ENCODE measurements at places on chromosomes 11 and 22. TPM values are rescaled to one million over a fixed set of nuclear protein-coding genes. Genes with fewer than 3 reads are reported as not detected.

DNA sequence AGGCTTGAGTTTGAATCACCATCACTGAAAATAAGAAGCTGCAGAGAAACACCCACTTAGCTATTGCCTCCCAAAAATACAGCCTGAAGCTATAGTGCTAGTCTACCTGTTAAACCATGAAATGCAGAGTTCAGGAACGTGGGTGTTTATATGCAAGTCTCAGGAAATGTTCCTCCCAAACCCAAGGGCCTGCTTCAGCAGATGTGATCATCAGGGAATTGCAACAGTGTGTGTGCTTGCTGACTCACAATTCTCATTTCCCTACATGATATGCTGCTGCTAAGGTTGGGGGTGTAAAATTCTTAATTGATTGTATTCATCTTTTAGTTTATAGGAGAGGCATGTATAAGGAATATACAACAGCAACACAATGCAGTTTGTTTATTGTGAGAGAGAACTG, 49.6 kb downstream of the NUP98 start:
- H3K4me1 ChIP-seq: no peaks in the 10 kb centered on the region
- H3K4me3 ChIP-seq: no peak overlapping the region

DNA sequence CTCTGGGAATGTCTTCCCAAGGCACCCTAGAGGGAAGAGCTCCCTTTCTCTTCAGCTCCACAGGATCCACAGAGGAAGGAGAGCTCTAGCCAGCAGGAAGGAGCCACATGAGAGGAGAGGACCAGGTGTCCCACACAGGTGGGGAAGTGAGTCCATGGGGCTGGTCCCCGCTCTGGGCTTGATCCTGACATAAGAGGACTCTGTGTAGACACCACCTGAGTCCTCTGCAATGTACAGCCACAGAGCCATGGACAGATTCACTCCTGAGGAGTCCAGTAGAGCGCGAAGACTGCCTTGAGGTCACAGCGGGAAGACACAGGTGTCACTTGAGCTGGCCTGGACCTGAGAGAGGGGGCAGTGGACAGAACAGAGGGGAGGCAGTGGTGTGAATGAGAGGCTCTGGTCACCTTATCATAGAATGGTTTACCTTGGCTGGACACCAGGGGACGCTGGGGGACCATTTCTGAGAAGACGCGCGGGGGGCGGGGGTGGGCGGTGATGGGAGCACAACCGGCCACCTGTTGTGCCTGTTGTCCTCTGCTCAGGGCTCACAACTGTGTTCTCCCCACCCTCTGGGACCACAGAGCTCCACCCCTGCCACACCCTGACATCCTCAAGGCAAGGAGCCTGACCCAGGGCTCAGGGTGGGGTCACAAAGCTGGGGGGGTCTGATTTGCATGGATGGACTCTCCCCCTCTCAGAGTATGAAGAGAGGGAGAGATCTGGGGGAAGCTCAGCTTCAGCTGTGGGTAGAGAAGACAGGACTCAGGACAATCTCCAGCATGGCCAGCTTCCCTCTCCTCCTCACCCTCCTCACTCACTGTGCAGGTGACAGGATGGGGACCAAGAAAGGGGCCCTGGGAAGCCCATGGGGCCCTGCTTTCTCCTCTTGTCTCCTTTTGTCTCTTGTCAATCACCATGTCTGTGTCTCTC, 128.2 kb downstream of the ZNF280B start:
- DNase-seq: peak; percentile 88
- H3K27ac ChIP-seq: no peak overlapping the region
- no peaks in the 10 kb centered on the region for H3K4me1 ChIP-seq
- no peaks in the 10 kb centered on the region for H3K27me3 ChIP-seq
- H3K4me3 ChIP-seq: no peak overlapping the region

PAX6 gene
- total RNA-seq: not detected

DNA sequence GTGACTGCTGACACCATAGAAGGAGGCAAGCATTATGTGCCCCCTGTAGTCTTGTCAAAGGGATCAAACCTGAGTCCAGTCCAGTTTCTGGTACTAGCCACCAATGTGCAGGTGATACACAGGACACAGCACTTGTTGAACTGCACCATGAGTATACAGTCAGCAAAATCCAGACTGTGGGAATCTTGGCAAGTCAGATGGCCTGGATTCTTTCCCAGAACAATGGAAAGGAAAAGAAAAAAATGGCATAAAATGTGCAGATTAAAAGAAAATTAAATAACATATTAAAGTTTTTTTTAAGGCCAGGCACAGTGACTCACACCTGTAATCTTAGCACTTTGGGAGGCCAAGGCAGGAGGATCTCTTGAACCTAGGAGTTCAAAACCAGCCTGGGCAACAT, 16.8 kb downstream of the CRY2 start:
- DNase-seq: no peak
- H3K27ac ChIP-seq: no peak overlapping the region
- H3K36me3 ChIP-seq: peaks cover 87% of the 10 kb centered on the region

GRCh38 chr11:19735157-19735908, 22.7 kb downstream of the NAV2 start:
- H3K27me3 ChIP-seq: no peaks in the 10 kb centered on the region
- H3K36me3 ChIP-seq: no peaks in the 10 kb centered on the region
- H3K4me3 ChIP-seq: no peak overlapping the region
- no peak for DNase-seq
- peak overlapping the region; percentile 78 for H3K27ac ChIP-seq

GRCh38 chr11:21567645-21568290, 625.1 kb upstream of the ANO5 start:
- no peaks in the 10 kb centered on the region for H3K36me3 ChIP-seq
- no peak for DNase-seq
- H3K4me1 ChIP-seq: no peaks in the 10 kb centered on the region
- H3K27me3 ChIP-seq: no peaks in the 10 kb centered on the region

ANGPTL5 gene
- total RNA-seq: 1.0 TPM

DNA sequence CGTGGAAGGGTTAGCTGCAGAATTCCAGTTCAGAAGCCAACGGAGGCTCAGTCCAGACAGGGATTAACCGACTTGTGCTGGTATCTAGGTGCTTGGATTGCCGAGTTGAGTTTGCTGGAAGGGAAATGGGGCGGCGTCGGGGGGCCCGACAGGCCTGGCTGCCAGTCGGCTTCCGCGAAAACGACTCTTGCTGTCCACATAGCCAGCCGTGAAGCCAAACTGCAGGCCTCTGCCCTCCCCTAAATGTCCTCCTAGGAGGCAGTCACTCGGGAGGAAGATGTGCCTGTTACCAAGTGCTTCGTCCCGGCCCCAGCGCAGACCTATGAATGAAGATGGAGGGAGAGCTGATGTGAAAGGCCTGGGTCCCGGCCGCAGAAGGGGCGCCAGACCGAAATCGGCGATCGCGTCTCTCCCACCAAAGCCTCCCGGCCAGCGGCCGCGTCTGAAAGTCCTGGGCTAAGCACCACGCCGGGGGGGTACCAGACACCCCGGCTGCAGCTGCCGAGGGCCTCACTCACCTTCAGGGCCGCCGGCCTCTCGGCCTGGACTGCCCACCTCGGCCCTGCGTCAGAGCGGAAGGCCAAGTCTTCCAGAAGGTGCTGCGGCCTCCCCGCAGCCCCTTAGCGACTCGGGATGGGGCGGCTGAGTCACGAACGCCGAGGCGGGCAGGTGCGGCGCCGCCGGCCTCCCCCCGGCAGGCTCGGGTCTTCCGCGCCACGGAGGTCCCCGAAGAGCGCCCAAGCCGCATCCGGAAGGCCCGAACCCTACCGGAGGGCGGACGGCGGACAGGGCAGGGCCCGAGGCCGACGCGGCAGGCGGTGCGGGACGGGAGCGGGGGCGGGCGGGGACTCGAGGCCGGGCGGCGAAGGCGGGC, 7.5 kb downstream of the DPAGT1 start:
- peak overlapping the region; percentile 68 for H3K4me3 ChIP-seq
- peak overlapping the region; percentile 96 for H3K27ac ChIP-seq
- H3K36me3 ChIP-seq: peaks cover 42% of the 10 kb centered on the region
- DNase-seq: no peak
- H3K4me1 ChIP-seq: peaks cover 29% of the 10 kb centered on the region

DNA sequence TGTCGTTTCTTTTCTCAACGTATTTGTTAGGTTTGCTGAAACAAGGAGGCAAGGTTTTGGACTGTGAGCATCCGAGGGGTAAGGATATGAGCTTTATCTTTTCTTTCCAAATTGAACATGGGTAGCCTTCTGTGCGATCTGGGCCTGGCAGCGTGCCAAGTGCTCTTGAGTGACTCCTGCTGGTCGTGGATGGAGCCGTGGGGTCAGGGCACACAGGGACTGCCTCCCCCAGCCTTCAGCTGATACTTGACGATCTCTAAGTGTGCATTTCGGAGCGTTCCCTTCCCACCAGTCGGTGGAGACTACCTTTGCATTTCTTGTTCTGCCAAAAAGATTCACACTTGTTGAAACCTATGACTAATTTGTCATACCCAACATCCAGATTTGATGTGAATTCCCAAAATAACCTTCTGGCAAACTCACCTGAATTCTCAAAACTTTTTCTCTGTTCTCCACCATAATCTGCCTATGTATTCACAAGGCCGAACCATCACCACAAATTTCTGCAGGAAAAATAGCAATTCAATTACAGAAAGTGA, 40.1 kb upstream of the CLMP start:
- H3K27ac ChIP-seq: peak overlapping the region; percentile 55
- no peak for DNase-seq
- no peak overlapping the region for H3K4me3 ChIP-seq
- no peaks in the 10 kb centered on the region for H3K27me3 ChIP-seq

GRCh38 chr22:44446483-44446882, 51.5 kb downstream of the RTL6 start:
- H3K4me3 ChIP-seq: no peak overlapping the region
- H3K36me3 ChIP-seq: no peaks in the 10 kb centered on the region

TNNT3 gene
- 3.0 TPM for total RNA-seq

DNA sequence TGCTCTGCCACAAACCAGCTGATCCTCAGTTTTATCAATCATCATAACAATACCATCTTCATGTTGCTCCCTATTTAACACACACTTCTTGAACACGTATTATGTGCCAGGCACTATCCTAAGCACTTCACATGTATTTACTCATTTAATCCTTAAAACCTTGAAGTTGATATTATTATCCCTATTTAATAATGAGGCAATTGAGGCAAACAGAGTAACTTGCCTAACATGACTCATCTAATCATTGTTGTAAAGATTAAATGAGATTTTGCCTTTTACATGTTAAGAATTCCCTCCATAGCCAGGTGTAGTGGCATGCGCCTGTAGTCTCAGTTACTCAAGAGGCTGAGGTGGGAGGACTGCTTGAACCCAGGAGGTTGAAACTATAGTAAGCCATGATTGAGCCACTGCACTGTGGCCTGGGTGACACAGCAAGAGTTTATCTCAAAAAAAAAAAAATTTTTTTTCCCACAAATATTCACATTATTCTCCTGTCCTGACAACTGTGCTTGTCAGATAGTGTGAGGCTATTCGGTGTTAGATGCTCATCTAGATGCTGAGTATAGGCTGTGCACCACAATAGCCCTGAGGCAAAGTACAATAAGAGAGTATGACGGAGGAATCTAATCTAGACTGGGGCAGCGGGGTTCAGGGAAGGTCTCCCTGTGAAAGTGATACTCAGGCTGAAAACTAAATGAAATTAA, 13.4 kb downstream of the CKAP5 start:
- H3K27me3 ChIP-seq: no peaks in the 10 kb centered on the region
- H3K27ac ChIP-seq: no peak overlapping the region
- peaks cover 7% of the 10 kb centered on the region for H3K4me1 ChIP-seq
- no peaks in the 10 kb centered on the region for H3K36me3 ChIP-seq
- no peak for DNase-seq

DNA sequence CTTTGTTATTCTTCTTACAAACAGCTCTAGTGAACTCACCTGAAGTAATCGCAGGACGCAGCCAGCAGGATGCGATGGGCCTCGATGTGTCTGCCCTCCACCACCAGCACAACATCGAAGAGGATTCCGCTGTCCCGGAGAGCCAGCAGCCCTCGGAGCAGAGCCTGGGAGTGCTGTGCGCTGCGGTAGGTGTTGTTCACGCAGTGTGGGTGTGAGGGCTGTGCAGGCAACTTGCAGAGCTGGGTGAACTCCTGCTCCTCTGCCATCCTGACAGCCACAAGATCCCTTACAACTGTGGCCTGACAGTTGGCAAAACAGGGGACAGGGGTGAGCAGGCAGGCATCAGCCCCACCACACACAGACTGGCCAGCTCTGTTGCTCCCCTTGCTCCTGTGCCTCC, 6.6 kb downstream of the KLHL22 start:
- H3K4me1 ChIP-seq: peaks cover 18% of the 10 kb centered on the region
- no peak for DNase-seq
- H3K36me3 ChIP-seq: peaks cover 10% of the 10 kb centered on the region
- no peak overlapping the region for H3K4me3 ChIP-seq
- H3K27me3 ChIP-seq: no peaks in the 10 kb centered on the region
- no peak overlapping the region for H3K27ac ChIP-seq

DNA sequence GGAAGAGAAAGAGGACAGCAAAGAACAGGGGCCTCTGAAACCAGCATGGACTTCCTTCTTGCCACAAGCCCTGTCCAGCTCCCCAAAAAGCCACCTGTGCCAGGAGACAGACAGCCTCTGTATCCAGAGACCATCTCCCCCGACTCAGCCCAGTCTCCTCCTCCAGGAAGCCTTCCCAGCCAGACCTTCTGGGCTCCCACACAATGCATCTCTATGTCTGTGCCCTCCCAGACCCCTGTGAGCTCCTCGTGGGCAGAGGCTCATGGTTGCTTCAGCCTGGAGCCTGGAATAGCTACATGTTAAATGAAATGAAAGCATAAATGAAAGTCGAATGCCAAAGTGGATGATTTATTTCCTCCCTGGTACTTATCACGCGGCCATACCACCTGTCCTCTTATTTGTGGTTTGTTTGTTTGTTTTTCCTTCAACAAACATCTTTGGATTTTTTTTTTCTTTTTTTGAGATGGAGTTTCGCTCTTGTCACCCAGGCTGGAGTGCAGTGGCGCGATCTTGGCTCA, 7.3 kb upstream of the ARAP1 start:
- DNase-seq: no peak
- H3K4me1 ChIP-seq: no peaks in the 10 kb centered on the region
- H3K36me3 ChIP-seq: peaks cover 24% of the 10 kb centered on the region

- H3K4me3 ChIP-seq: no peak overlapping the region
- H3K36me3 ChIP-seq: no peaks in the 10 kb centered on the region
- DNase-seq: no peak
- no peaks in the 10 kb centered on the region for H3K27me3 ChIP-seq
Observed at GRCh38 chr11:109320595-109320994, 101.4 kb upstream of the C11orf87 start.

- H3K27me3 ChIP-seq: no peaks in the 10 kb centered on the region
- H3K4me3 ChIP-seq: no peak overlapping the region
- no peak overlapping the region for H3K27ac ChIP-seq
- peaks cover 30% of the 10 kb centered on the region for H3K36me3 ChIP-seq
Observed at GRCh38 chr11:121063728-121064127, 37.3 kb upstream of the TECTA start.

DNA sequence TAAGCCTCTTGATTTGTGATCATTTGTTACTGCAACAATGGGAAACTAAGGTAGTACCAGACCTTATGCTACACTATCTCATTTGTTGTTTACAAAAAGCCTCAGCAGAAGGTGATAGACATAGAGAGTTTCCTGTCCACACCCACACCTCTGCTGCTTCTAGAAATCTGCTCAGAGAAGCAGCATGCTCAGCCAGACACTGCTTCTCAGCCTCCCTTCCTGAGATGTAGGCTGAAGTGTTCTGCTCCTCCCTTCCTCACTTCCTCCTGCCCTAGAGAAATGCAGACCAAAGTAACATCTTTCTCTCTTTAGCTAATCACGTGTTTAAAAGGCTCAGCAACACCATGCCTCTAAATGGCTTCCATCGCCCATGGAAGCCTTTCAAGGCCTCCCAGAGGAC, 88.4 kb downstream of the SLC1A2 start:
- H3K27ac ChIP-seq: no peak overlapping the region
- peaks cover 23% of the 10 kb centered on the region for H3K4me1 ChIP-seq
- no peaks in the 10 kb centered on the region for H3K27me3 ChIP-seq
- no peak overlapping the region for H3K4me3 ChIP-seq
- no peaks in the 10 kb centered on the region for H3K36me3 ChIP-seq
- no peak for DNase-seq
